ENCODE measurements at places on chromosomes 1 and 21.
A peak's percentile ranks its signal among the peaks of the same experiment; 100 is the strongest.

DNA sequence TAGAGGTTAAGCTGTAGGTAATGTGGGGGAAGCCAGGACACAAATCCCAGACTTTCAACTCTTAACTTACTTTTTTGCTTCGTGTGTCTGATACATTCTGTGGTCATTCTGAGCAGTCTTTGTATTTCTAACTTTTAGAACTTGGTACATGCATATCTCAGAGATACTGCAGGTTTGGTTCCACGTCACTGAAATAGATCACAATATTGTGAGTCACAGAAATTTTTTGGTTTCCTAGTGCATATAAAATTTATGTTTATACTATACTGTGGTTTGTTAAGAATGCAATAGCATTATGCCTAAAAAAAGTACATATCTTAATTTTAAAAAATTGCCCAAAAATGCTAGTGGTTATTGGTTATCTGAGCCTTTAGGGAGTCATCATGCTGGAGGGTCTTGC lies 3.2 kb downstream of the URB2 start:
- no peak for DNase-seq

DNA sequence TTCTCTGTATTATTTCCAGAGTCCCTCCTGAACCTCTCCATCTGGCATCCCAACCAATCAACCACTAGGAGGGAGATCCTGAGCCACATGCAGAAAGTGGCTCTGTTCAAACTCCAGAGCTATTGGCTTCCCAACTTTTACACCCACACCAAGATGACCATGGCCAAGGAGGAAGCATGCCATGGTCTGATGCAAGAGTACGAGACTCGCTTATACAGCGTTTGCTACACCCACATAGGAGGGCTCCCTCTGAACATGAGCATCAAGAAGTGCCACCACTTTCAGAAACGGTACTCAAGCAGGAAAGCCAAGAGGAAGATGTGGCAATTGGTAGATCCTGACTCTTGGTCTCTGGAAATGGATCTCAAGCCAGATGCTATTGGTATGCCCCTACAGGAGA lies 23.6 kb downstream of the RGSL1 start:
- DNase-seq, result no peak

DNA sequence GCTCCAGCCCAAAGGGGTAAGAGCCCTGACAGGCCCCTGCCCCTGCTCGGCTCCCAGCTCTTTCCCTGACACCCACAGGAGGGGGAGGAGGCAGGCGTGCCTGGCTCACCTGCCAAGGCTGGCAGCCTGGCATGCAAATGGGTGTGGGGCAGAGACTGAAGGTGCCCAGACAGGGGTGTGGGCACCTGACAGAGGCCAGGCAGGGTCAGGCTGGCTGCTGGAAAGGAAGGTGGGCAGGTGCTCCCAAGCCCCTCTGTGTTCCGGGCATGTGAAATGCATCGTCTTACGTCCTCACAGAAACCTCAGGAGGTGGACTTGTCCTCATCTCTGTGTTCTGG lies 19.4 kb upstream of the CASZ1 start:
- DNase-seq, result no peak

- no peak for DNase-seq
Measured at GRCh38 chr1:59355361-59355760, 58.5 kb downstream of the FGGY start.

DNA sequence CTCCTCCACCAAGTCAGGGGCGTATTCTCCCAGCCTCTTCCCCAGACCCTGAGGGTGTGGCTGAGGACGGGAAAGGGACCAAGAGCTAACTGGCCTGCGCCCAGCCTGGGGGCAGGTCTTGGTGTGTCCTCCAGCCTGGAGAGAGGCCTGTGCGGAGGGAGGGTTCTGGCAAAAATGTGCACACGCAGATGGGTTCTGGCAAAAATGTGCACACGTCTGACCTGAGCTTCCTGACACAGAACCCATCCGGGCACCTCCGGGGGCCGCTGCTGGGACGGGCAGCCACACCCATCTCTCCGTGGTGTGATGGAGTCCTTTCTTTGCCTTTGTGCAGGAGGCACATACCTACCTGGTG lies 23.1 kb upstream of the PKP1 start:
- no peak for DNase-seq

- DNase-seq, result peak; percentile 51
Measured at GRCh38 chr1:175839779-175840669, 96.6 kb upstream of the TNR start.

DNA sequence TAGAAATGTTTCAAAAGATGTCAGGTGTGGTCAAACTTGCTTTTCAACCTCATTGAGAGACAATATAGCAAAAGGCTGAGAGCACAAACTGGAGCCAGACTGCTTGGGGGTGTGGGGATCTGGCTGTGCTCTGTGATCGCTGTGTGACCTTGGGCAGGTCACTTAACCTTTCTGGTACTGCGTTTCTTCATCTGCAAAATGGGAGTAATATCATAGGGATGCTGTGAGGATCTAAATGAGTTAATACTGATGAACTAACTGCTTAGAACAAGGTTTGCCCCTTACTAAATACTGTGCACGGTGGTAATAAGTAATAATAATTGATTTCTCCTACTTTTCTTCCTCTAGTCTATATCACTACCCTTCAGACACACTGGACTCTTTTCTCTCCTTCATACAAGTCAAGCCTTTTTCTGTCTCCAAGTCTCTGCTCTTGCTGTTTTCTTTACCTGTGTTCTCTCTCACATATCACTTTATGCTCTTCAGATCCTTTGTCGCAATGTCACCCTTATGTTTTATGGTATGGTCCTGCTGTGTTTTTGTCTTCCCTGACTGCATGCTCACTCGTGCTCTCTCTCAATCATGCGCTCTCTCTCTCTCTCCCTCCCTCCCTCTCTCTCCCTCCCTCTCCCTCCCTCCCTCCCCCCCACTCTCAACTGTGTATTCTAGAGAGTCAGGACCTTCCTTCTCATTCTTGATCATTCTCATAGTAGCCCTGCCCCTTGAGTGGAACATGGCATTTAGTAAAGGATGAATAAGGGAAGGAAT lies 3.3 kb downstream of the MGST3 start:
- no peak for DNase-seq

- DNase-seq, result no peak
Measured at GRCh38 chr1:245298781-245299180, 144.0 kb downstream of the KIF26B start.

- no peak for DNase-seq
Measured at GRCh38 chr1:43531906-43532584, 1.4 kb downstream of the PTPRF start.

DNA sequence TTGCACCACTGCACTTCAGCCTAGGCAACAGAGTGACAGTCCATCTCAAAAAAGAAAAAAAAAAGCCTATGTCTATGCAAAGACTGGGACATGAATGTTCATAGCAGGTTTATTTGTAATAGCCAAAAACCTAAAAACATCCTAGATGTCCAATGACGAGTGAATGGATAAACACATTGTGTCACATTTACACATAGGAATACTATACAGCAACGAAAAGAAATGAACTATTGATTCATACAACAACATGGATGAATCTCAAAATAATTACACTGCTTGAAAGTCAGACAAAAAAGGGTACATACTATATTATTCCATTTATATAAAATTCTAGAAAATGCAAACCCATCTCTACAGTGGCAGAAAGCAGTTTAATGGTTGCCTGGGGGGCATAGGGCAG lies 7.9 kb downstream of the STYXL2 start:
- no peak for DNase-seq

DNA sequence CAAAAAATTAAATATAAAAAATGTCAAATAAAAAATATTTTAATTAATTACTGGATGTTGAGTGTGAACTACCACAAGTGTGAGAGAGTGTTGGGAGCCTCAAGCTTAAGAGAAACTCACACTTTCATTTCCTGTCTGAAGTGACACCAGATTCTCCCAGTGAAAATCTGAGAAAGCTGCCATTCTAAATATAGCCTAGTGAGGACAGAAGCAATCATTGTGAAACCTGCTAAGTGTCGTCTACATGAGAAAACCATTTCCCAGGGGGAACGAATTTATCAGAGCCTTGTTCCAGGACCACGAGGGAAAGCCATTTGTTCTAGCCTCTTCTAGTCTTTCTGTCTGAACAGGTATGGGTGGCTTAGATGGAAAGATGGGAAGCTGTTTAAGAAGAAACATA lies 329.3 kb upstream of the PRMT6 start:
- no peak for DNase-seq

DNA sequence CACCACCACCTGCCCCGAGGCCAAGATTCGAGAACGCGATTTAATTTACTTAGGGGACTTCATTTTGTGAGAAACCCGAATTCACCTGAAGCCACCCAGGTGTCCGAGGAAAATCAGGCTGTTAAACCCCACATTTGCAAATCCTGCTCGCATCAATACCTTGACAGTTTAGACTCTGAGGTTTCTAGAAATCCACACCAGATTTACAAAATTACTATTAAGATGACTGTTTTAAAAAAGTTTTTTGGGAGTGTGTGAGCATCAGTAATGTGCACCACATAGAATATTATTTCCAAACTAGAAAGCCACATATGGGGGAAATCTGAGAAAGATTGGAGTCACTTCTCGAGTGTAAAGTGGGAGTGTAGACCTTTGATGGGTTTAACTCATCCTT lies 685 bp downstream of the RIMKLA start:
- DNase-seq, result no peak
